ENCODE measurements at places on chromosomes 6 and 20.

- no peak for DNase-seq
These were observed 25.8 kb upstream of the SLC9A8 start for GRCh38 chr20:49786668-49787370.

DNA sequence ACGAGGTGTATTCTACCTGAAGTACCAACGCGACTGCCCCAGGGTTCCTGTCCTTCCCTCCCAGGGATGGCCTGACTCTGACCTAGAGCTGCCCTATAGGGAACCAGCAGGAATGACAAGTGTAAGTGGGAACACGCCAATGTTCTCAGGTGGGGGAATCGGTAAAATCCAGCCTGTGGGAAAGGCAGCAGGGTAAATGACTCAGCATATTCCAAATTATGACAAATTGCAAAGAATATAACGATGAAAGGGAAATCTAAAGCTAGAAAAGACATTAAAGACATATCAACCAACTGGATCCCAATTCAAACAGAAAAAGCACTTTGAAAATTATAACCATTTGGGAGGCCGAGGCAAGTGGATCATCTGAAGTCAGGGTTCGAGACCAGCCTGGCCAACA, 41.8 kb downstream of the KIF16B start:
- no peak for DNase-seq

- no peak for DNase-seq
These were observed 103.2 kb upstream of the BEND6 start for GRCh38 chr6:56851541-56852259.

DNA sequence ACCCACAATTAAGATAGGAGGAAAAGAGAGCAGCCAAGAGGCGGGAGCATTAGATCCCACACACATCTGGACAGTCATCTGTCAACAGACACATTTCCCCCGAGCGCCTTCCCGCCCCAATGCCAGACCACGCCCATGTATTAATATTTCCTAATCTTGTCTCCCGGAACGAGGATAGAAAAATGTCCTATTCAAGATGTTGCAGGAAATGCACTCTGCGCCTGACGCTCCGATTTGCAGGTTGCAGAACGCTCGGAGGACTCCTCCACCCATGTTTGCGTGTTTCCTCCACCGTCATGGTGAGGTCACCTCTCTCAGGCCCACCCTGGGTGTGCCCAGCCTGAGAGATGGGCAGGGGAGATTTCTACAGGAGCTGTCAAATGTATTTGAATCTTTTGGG, 215.2 kb downstream of the TAF4 start:
- no peak for DNase-seq

DNA sequence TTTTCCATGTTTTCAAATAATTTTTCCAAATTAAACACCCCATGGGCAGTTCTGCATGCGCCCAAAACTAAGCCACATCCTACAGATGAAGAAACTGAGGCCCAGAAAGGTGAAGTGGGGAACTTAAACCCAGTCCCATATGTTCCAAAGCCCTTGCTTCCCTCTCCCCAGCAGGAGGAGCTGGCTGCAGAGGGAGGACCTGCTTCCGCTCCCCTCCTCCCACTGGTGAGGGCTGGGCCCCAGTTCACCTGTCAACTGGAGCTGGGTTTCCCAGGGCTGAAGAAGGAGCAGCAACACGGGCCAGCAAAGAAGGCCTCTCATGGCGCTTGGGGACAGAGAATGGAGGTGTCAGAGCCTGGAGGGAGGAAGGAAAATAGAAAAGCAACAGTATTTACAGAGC, 1.4 kb upstream of the RBPJL start:
- DNase-seq = no peak

GRCh38 chr20:671252-672030, 4.2 kb downstream of the SCRT2 start:
- no peak for DNase-seq

- DNase-seq = no peak
These were observed 15.1 kb downstream of the RMND1 start for GRCh38 chr6:151436802-151437201.

- DNase-seq = no peak
These were observed 24.2 kb downstream of the NAPB start for GRCh38 chr20:23396950-23397627.

DNA sequence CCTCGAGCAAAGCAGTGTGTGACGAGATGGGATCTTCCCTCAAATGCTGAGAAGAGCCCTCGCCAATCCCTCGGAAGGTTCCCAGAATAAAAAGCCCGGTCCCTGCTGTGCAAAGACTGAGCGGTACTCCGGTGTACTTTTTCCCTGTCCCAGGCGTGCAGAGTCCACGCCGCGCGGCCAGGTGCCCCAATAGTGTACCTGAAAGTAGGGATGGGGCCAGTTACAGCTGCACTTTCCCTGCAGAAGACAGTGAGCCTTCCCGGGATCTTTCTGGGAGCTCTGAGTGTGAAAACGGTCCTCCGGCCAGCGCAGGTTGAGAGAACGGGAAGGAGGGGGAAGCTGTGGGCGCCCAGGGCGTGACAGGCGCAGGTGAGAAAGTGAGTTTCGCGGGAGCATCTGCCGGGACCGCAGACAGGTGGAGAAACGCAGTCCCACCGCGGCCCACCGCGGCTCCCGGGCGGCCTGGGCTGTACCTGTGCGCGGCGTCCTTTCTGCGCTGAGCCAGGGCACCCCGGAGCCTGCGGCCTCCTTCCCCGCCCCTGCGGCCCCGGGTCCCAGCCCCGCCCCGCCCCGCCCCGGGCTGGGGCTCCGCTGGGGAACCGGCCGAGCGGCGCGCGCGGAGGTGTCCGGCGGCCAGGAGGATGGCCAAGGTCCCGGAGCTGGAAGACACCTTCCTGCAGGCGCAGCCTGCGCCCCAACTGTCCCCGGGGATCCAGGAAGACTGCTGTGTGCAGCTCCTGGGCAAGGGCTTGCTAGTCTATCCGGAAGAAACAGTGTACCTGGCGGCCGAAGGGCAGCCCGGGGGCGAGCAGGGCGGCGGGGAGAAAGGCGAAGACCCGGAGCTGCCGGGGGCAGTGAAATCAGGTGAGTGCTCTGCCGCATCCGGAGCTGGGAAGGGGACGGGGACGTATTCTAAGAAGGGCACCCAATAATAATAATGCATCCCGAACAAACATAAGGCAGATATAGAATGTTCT, at the start of gene RFX6:
Gene RFX6, plus strand, starts transcription at position 608 of the 977 bp plus-strand sequence. Its CDS starts 34 bp downstream, at position 642.
- DNase-seq = no peak

GRCh38 chr6:43009124-43009523, 4.6 kb downstream of the MEA1 start:
- no peak for DNase-seq

DNA sequence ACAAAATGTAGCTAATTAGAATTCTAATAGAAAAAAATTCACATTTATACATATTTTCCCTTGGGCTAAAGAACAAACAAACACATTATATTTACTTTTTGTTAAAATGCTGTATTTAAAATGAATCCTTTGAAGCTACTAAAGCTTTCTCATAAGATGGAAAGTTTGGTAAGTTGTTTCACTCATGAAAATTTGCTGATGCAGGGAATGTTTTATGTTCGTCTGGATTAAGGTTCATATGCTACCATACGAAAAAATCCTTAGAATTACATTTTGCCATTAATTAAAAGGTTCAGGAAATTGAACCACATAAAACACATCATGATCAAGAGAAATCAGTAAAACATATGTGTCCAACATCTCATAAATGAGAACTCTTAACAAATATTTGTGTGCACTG, 62.2 kb downstream of the SMLR1 start:
- DNase-seq = no peak
